ENCODE measurements at places on chromosomes 13 and 19.

DNA sequence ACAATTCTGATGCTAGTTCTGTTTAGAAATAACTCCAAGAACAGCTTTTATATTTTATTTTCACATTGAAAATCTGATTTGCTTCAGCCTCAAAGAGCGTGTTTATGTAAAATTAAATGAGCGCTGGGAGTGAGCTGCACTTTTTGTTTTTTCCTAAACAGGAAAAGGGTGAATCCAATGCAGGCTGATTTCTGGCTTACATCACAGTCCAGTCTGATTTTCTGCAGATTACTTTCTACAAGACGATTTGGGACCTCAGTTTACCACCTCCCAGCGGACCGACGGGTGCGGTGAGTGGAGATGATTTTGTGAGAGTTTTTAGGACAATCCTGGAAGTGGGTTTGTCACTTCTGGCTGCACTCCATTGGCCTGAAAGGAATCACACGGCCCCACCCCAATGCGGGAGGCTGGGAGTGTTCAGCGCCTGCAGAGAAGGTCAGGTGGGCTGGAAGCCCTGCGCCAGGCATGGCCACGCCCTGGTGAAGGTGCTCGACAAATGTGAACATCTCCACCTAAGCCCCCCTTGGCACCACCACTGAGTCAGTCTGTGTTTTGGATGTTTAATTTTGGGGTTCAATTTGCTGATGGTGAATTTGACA lies 90.1 kb downstream of the ANKRD10 start:
- no peak for DNase-seq

- DNase-seq = no peak
Observed at GRCh38 chr19:35006342-35006998, 6.3 kb downstream of the GRAMD1A start.

GRCh38 chr19:12778017-12778904 lies 2.9 kb upstream of the HOOK2 start:
- DNase-seq = no peak

- no peak for DNase-seq
Observed at GRCh38 chr19:22263121-22263520, 23.1 kb upstream of the ZNF729 start.

GRCh38 chr19:33048806-33049676 lies 15.6 kb downstream of the RHPN2 start:
- DNase-seq = no peak

DNA sequence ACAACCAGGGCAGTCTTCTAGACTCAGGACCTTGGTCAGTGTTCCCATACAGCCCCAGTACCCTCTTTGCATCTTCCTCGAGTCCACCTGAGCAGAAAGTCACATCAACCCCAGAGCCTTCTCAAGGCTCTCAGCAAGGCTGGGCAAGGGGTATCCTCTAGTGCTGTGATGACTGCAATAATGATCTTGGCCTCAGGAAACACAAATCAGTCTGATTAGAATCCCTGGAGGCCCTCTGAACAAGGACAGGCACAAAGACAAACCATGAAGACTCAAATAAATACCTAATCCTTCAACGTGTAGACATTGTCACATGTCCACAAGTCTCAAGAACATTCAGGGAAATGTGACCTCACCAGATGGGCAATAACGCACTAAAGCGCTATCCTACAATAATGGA lies 468.2 kb downstream of the TBC1D4 start:
- DNase-seq = no peak

- no peak for DNase-seq
Observed at GRCh38 chr13:110463156-110463555, 98.4 kb downstream of the RAB20 start.

- peak; percentile 67 for DNase-seq
Observed at GRCh38 chr19:50427997-50428425, 4.7 kb upstream of the MYBPC2 start.

DNA sequence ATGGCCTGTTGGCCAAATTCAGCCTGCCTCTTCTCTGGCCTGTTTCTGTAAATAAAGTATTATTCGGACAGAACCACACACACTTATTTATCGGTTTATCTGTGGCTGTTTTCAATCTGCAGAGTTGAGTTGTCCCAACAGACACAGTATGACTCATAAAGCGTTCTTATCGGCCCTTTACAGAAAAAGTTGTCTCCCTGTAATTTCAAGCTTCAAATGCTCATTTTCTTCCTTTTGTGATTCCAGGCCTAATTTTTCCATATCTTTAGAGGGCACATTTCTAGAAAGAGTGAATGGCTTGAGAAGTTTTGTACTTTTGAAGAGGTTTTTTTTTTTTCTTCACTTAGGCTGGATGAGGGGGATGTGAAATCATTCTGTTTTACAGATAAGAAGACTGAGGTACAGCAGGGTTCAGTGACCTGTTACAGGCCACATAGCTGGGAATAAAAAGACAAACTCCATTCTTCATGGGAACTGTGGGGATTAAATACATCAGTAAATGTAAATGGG lies 440.9 kb downstream of the TSHZ3 start:
- no peak for DNase-seq

- DNase-seq = no peak
Observed at GRCh38 chr19:28869459-28869858, 343.5 kb downstream of the UQCRFS1 start.

GRCh38 chr13:42745655-42746054 lies 35.7 kb upstream of the FAM216B start:
- no peak for DNase-seq

DNA sequence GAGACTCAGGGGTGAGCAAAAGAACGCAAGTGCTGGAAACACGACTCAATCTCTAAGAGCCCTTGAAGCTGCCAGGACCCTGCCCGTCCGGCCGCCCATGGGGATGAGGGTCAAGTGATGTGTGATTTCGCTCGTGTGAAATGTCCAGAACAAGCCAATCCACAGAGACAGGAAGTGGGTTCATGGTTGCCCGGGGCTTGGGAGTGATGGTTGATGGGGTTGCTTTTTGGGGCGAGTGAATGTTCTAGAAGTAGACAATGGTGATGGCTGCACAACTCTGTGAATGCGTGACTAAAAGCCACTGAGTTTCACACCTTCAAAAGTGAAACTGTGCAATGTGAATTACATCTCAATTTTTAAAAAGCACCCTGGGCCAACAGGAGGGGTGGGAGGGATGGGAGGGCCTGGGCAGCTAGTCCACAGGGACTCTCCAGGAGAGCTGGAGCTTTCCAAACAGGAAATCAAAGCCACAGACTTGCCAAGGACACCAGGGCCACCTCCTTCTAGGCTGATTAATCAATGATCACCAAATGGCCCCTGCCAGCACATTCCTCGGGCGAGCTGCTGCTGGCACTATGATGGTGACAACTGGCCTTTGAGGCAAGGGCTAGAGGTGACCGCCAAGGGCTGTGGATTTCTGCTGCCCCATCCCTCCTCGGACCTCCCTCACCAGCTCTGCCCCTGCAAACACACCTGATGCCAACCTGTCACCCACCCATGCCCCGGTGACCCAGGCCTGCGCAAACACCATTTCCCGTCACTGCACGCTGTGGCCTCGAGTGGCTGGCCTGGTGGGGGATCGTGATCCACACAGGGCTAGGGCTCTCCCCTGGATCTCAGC lies 14.0 kb downstream of the DPP9 start:
- DNase-seq = no peak

DNA sequence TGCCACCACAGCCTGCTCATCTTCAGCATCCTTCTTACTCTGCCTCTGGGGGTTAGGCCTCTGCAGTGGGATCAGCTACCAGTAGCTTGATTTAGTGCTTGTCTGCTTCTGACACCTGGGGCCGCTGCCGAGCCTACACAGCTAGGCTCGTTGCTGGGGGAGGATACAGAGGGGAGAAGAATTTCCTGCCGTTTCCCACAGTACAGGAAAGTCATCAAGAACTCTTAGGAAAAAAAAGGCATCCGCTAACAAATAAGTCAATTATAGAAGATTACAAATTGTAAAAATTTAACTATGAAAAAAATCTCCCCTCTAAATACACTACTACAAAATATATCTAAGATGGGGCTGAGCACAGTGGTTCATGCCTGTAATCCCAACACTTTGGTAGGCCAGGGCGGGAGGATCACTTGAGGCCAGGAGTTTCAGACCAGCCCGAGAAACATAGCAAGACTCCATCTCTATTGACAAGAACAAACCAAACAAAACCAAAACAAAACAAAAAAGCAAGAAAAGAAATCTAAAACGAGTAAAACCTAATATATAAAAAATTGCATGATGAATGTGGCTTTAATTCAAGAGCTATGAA lies 26.7 kb downstream of the LATS2 start:
- DNase-seq = no peak

- no peak for DNase-seq
Observed at GRCh38 chr13:33289966-33290365, 4.4 kb upstream of the STARD13 start.

- DNase-seq = no peak
Observed at GRCh38 chr13:40540328-40541044, 126.0 kb downstream of the FOXO1 start.

DNA sequence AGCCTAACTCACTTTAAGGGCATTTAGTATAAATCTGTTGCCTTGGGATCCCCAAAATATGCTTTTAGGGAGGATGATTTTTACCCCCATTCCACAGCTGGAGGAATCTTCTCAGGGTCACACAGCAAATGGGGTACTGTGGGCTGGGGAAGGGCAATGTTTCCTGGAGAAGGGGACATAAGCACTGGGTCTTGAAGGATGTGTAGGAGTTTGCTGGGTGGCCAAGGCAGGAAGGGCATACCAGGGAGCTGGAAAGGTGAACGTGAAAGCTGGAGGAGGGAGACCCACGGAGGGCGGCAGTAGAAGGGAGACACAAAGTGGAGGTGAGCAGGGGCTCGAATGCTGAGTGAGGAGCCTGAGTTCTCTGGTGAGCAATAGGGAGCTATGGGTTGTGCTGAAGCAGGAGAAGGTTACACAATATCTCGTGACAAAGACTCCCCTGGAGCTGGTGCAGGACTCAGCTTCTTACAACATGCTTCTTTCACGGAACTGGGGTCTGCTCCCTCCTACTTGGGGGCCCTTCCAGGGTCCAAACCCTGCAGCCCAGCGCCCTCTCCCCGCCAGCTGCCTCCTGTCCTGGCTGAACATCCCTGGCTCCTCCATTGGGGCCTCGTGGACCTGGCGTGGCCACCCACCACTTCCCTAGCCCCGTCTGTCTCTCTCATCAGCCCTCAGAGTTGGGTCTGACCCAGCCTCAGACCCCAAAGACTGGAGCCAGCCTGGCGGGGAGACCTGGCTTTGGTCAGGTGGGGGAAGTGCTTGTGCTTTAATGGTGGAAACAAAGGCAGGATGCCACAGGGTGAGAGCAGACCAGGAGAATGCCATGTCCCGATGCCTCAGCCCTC lies 11.1 kb downstream of the CILP2 start:
- DNase-seq = no peak

DNA sequence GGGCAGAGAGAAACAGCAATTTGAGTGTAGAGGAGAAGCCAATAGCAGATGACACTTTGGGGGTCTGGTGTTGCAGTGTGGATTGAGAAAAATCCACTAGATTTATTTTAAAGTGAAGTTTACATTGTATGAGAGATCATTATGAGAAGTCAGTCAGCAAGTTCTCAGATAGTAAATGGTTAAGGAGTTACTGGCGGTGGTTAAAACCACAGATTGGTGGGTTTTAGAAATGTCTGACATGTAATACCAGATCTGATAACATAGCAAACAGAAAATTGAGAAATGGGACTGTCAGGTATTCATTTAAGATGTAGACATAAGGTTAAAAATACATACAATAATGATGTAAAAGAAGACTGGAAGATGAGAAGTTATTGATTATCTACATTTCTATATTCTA lies 7.2 kb downstream of the ABHD13 start:
- no peak for DNase-seq

GRCh38 chr13:23608701-23609413 lies 38.6 kb downstream of the TNFRSF19 start:
- DNase-seq = no peak

GRCh38 chr19:57813919-57814504 lies 701 bp downstream of the ZNF552 start:
- no peak for DNase-seq

DNA sequence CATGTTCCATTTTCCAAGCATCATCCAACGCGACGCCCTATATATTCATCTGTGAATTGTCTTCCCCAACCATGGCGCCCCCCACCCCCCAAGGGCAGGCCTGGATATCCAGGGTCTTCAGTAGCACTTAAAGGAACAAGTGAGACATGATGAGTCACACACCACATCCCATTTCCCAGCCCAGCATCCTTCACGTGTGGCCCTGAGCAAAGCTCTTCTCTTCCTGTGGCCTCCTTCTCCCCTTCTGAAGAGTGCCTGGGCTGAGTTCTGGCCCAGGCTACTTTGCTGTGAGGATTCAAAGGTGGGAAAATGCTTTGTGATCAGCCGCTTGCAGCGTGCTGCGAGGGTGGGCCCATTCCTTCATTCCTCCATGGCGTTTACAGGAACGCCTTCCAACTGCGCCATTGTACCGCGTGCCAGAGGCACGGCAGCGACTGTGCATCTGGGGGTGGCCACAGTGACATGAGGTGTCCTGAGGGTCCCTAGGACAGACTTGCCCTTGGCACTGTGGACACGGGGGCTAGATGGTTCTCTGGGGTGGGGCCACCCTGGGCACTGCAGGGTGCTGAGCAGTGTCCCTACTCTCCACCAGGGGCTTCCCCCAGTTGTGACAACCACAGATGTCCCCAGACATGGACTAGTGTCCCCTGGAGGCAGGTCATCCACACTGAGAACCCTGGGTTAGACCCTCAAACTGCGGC lies 11.7 kb downstream of the PLIN4 start:
- no peak for DNase-seq

DNA sequence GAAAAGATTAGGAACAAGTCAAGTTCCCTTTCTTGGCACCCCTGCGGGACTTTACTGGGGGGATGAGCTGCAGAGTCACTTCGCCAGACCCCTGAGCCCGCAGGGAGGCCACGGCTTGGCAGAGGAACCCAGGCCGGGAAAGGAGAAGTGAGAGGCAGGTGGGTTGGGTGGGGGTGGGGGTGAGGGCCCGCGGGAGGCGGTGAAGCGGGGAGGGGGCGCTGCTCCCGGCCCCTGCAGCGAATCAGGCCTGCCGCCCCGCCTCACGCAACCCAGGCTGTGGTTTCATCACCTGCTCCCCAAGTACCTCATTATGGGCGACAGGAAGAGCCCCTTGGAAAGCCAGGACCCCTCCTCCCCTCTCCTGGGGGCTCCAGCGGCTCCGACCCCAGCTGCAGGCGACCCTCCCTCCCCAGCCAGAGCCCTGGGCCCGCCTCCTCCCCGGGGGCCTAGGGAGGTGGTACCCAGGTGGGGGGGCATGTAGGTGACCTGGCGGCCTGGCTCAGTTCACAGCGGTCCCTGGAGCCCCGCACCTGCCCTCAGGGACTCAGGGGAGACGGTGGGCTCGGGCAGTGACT lies 9.5 kb downstream of the MEF2B start:
- no peak for DNase-seq

DNA sequence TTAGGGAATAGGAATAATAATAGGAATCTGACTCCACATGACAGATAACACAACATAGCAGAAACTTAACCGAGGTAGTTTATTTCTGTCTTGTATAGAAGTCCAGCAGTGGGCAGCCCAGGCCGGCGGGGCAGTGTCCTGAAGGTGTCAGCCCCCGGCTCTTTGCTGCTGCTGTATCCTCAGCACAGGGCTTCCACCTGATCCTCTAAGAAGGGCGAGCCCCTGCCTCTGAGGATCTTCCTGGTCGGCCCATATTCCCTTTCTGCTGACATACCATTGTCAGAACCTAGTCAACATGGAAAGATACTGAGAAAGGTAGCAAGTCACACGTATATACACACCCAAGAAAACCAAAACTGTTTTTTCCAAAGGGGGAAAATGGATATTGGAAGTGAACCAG lies 56.2 kb upstream of the GPR183 start:
- no peak for DNase-seq
